ENCODE measurements at places on chromosomes 3 and 15.

DNA sequence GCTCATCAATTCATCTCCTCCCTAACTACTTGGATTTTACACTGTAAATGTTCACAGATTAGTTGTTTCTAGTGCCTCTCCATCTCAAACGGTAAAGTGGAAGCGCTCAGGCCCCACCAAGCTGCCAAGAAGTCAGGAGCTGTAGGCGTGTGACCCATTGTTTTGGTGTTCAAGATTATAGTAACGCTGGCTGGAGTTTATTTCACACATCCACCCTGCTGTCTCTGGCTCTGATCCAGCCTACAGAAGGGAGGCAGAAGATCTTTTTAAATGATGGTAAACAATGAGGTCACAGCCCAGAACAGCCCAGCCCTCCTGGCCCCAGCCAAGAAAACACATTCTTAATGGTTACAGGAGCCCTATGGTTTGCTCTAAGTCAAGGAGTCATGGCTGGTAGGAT, 25.7 kb upstream of the GALNT15 start:
- peak; percentile 65 for DNase-seq

- DNase-seq: no peak
Observed at GRCh38 chr3:174094669-174095068, 697.1 kb downstream of the NLGN1 start.

DNA sequence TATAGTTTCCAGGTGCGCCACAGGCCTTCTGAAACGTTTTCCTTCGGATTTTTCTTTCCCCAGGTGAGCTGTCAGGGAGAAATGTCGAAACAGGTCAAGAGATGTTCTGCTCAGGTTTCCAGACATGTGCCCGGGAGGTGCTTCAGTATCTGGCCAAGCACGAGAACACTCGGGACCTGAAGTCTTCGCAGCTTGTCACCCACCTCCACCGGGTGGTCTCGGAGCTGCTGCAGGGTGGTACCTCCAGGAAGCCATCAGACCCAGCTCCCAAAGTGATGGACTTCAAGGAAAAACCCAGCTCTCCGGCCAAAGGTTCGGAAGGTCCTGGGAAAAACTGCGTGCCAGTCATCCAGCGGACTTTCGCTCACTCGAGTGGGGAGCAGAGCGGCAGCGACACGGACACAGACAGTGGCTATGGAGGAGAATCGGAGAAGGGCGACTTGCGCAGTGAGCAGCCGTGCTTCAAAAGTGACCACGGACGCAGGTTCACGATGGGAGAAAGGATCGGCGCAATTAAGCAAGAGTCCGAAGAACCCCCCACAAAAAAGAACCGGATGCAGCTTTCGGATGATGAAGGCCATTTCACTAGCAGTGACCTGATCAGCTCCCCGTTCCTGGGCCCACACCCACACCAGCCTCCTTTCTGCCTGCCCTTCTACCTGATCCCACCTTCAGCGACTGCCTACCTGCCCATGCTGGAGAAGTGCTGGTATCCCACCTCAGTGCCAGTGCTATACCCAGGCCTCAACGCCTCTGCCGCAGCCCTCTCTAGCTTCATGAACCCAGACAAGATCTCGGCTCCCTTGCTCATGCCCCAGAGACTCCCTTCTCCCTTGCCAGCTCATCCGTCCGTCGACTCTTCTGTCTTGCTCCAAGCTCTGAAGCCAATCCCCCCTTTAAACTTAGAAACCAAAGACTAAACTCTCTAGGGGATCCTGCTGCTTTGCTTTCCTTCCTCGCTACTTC, 3.8 kb downstream of the BHLHE40 start:
- no peak for DNase-seq

- DNase-seq: no peak
Observed at GRCh38 chr3:88779482-88779881, 327.9 kb upstream of the EPHA3 start.

DNA sequence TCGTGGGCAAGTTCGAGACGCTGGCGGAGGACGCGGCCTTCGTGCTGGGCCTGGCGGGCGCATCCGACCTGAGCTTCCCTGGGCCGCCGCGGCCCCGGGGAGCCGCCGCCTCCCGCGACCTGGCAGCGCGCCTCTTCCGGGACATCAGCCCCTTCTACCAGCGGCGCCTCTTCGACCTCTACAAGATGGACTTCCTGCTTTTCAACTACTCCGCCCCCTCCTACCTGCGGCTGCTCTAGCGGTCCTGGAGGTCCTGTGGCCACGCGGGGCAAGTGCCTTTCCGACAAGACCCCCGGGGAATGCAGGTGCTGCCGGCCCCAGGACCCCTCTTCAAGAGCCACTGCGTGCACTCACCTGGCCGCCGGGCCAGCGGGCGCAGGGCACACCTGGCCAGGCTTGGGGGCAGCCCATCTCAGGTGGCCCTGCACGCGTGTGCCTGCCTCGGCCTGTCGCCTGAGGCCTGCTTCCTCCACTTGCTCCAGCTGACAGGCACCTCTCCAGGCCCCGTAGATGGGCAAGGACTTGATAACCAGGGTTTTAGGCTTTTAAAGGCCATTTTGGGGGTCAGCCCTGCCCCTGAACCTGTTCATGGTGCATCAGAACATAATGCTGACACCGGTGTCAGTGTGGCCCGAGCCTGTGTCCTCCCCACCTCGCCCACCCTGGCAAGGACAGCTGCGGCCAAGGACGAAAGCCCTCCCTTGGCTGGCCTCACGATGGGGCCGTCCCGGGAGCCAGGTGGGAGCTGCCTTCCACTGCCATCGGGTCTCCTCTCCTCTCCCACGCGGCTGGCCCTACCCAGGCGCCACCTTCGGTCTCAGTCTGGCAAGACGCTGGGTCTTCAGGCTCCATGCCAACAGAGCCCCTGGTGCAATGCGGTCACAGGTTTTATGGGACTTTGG, 16.1 kb downstream of the C3orf22 start:
- peak; percentile 24 for DNase-seq
